Umbilical cord (tissue), 2 donors: ENCODE measurements at places on chromosomes 1 and 21.

GRCh38 chr1:202049129-202049528, 38.7 kb downstream of the ELF3 start:
- peak; percentile 33 for DNase-seq

- no peak for DNase-seq
Observed at GRCh38 chr21:44093761-44094160, 13.4 kb upstream of the PWP2 start.

- no peak for DNase-seq
Observed at GRCh38 chr1:56378341-56379070, 200.9 kb downstream of the PLPP3 start.

- peak; percentile 94 for DNase-seq
Observed at GRCh38 chr1:153985941-153986761, at the start of gene RAB13. TSS of gene RAB13 (minus strand) at chr1:153986339. CDS start at chr1:153986236, 103 bp downstream.

- no peak for DNase-seq
Observed at GRCh38 chr21:46119144-46119636, 21.3 kb downstream of the COL6A2 start.

- peak; percentile 95 for DNase-seq
Observed at GRCh38 chr1:201982623-201983379, at the start of gene RNPEP. TSS of gene RNPEP (plus strand) at chr1:201982648. CDS start at chr1:201982667, 19 bp downstream.

GRCh38 chr1:29653034-29653810, 416.9 kb downstream of the PTPRU start:
- DNase-seq: no peak

DNA sequence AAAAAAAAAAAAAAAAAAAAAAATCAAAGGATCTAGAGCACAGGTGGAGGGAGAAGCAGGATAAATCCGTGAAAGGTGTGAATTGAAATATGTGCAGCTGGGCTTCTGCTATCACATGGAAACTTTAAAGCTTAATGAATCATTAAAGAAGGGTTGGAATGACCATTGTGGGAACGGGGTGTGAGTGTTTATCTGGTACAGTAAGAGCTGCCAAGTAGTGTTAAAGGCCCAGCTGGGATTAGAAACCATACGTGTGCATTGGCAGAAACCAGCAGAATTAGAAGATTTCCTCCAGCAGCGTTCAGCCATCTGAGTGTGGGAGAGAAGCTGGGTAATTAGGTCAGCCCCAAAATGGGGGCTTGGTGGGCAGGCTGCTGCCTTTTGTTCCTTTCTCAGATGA, 13.5 kb downstream of the FALEC start:
- peak; percentile 33 for DNase-seq

GRCh38 chr1:94592571-94592920, 51.0 kb upstream of the F3 start:
- DNase-seq: no peak

DNA sequence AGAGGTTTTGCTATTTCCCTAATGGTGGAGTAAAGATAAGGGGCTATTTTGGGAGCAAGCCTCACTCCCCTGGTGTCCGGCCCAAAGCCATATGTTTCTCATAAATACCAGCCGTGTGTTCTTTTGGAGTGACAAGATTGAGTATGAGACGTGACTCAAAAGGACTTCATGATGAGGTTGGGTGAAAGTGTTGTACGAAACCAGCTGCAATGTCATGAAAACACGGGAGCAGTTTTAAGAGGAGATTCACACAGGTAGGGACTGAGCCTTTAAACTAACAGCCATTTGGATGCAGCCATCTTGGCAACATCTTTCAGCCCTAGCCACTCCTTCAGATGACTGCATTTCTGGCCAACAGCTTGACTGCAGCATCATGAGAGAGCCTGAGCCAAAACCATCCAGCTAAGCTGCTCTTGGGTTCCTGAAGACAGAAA, 532.3 kb upstream of the USP24 start:
- no peak for DNase-seq

GRCh38 chr1:94698759-94699502, 121.2 kb upstream of the SLC44A3 start:
- peak; percentile 56 for DNase-seq

DNA sequence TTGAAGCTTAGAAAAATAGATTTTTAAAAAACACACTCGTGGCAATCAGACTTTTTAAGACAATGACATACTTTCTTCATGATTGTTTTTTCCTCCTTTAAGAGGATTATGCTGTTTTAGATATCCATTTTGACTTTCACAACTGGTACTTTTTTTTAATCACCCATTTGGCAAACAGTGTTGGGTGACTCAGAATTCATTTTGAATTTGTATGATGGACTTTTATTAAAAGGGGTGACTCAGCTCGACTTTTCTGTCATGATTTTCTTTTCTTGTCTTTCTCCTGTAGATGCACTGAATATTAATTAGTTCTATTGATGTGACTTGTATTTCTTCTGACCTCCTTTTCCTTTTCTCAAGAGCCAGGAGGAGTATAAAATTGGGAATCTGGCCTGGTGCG, 44.7 kb downstream of the FMN2 start:
- no peak for DNase-seq

DNA sequence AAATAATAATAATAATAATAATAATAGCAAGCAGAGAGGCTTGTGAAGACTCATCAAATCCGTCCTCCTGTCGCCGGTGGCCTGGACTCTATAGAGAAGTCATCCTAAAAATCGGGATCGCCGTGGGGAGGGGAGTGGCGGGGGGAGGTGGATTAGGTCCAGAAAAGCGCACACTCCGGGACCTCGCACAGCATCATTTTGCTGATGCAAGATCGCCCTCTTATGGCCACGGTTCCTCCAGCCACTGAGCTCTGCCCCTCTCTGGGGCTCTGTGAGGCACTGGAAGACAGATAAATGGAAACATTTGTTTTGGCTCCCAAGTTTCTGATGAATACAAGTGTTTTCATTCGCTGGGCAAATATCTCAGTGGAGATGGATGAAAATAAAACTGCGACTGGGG, 612.0 kb downstream of the MATN1 start:
- peak; percentile 36 for DNase-seq

- no peak for DNase-seq
Observed at GRCh38 chr1:200336901-200337391, 72.9 kb downstream of the ZNF281 start.

DNA sequence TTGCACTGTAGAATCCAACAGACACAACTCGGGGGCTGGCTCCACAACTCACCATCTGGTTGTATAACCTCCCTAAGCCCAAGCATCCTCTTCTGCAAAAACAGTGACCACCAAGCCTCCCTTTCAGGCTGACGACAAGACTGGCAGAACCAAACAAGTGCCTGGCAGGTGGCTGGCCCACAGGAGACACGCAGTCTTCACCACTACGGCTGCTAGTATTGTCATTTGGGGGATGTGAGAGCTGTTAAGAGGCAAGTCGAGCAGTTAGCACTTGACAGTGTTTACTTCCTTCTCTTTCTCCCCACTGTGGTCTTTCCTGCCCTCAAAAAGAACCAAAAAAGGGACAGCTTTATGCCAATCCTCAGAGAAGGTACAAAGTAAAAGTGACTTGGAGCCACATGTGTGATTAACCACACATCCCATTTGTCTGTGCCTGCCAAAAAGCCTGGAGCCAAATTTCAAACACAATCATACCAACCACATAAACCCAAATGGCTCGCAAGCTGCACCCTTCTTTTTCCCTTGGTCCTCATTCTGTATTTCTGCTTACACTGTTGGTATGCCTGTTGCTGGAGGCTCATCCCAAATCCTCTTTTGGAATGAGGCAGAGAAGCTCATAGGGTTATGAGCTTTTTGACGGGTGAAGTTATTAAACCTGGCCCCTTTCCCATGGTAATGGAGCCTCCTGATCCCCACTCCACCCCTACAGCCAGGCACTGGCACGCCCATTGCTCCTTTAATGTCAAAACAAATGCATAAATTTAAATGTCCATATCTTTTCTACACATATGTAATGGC, 94.1 kb downstream of the TGFBR3 start:
- peak; percentile 75 for DNase-seq

DNA sequence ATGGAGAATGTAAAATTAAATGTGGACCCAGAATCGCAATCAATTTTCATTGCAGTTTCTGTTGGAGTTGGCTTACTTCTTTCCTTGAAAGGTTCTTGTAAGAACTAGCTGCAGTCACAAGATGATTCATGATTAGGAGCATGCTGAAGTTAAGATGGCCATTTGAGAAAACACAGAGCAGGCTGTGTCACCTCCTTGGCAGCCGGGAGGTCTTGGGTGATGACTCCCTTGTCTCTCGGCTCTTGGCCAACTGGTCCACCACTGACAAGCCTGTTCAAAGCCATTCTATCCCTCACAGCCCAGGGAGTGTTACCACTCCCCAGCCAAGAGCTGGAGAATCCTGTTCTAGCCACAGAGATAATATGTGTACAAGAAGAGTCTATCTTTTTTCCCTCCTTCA, 40.6 kb downstream of the OPTC start:
- peak; percentile 98 for DNase-seq

DNA sequence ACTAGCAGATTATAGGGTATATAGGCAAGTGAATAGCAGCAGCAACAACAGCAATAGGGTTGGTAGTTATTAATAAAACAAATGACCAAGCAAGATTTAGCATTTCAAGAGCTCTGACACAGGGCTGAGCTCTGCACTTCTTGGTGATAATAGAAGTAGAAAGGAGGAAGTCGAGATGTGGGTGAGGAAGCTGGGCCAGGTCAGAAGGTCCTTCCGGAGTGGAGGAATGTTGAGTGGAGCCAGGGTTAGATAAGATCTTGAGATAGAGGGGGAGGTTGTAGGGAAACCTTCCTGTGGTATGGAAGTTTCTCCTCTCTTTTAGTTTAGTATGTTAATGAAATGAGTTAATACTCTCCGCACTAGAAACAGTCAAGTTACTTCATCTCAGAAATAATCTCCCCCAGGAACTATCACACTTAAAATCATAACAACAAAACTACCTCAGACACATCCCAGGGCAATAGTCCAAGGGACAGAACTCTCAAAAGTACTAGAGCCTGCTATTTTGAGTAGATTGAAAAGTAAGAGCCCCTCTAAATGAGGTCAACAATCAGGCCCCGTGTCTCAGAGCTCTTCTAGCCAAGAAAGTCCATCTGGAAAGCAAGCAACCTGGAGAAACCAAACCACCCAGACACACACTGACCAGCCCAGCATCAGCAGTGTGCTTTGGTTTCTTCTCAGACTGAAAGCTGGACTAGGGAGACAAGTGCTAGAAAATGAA, 45.4 kb upstream of the ATP1B1 start:
- DNase-seq: peak; percentile 27

- peak; percentile 79 for DNase-seq
Observed at GRCh38 chr1:214354440-214355148, 73.6 kb downstream of the SMYD2 start.

DNA sequence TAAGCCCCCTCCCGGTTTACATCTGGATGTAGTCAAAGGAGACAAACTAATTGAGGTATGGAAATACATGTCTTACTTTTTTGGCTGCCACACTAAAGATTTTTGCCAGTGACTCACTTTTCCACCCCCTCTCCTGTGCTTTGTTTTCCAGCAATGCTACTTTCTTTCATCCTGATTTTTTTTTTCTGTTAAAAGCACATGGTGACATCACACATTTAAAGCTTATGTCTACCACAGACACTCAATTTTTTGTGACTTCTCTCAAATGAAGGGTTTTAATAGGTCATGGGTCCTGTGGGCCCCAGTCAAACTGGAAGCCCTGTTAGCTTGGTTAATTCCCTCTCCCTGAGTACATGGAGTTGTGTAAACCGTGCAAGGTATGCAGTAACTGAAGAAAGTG, 2.2 kb downstream of the PPP1R8 start:
- no peak for DNase-seq

DNA sequence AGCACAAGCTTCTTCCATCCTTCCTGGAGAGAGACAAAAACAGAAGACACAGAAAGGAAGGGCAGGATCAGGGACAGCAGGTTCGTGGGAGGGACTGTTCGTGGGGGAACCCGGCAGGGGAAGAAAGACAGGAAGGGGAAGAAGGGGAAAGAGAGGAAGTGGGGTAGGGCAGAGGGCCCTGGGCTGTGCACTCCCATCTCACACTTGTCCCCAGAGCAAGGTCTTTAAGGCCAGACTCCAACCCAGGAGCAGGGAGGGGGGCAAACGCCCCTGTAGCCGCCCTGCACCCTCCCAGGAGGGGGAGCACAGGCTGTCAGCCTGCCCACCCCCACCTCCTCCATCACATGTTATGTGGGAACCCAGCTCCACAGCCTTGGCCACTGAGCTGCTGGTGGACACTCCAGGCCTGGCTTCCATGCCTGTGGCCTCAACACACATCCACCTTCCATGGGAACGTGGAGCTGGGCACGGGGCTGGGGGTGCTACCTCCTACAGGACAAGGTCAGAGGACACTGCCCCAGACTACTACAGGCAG, 9.3 kb downstream of the SLC19A1 start:
- no peak for DNase-seq

DNA sequence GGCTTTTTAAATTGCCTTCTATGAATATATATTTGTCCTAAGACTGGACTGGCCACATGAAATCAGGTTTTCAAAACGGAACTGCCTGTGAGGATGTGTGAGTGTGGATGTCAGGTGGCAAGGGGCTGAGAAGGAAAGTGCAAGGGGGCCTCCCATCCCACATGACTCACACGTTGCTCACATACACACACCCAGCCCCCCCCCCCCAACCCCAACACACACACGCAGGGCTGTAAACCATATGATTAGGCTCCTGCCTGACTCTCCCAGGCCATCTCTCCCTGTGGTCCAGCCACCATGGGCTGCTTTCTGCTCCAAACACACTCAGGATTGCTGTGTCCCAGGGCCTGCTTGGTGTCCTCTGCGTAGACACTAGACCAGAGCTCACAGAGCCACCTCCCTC, 22.4 kb downstream of the DEGS1 start:
- peak; percentile 53 for DNase-seq

- peak; percentile 60 for DNase-seq
Observed at GRCh38 chr1:226397011-226397926, 10.6 kb downstream of the PARP1 start.

GRCh38 chr1:101438359-101438758, 201.5 kb downstream of the S1PR1 start:
- no peak for DNase-seq

GRCh38 chr1:111720977-111721786, 18.0 kb downstream of the INKA2 start:
- DNase-seq: no peak

- no peak for DNase-seq
Observed at GRCh38 chr1:43818691-43819090, 111.4 kb downstream of the ST3GAL3 start.

- peak; percentile 27 for DNase-seq
Observed at GRCh38 chr1:177069490-177069889, 95.0 kb downstream of the ASTN1 start.

DNA sequence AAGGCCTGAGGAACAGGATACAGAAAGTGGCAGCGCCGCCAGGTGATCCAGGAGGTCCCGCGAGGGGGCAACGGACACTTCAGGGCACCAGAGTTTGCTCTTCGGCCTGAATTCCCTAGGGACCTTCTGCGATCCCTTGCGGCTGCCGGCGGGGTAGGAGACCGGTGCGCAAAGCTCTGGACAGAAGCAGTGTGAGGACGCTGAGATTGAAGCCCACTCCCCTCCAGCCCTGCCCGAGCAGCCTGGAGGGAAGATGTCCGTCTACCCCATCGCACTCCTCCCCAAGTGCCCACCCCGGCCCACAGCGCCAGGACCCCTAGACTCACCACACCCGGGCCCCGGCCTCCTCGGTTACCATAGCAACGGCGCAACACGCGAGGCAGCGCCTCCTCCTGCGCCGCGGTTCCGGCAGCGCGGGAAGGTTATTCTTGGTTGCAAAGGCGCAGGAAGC, at the start of gene ANKRD45:
ANKRD45 (minus strand) TSS at position 361 of the 451 bp plus-strand sequence. CDS start 10,433 bp downstream, outside the sequence.
- peak; percentile 54 for DNase-seq
